Activated naive CD8-positive, alpha-beta T cell treated with anti-CD3 and anti-CD28 coated beads for 36 hours (primary cell): ENCODE measurements at places on chromosomes 7 and 10.

- H3K27me3 ChIP-seq: no peaks in the 10 kb centered on the region
- DNase-seq: no peak
- H3K4me1 ChIP-seq: peaks cover 32% of the 10 kb centered on the region
- no peak overlapping the region for H3K27ac ChIP-seq
- H3K36me3 ChIP-seq: peaks cover 71% of the 10 kb centered on the region
Observed at GRCh38 chr10:96889415-96890171, 57.5 kb downstream of the LCOR start.

GRCh38 chr7:110808361-110808760 lies 282.6 kb upstream of the LRRN3 start:
- H3K4me1 ChIP-seq: no peaks in the 10 kb centered on the region
- H3K4me3 ChIP-seq: no peak overlapping the region
- no peak for DNase-seq
- H3K36me3 ChIP-seq: no peaks in the 10 kb centered on the region
- H3K27ac ChIP-seq: no peak overlapping the region
- no peaks in the 10 kb centered on the region for H3K27me3 ChIP-seq

DNA sequence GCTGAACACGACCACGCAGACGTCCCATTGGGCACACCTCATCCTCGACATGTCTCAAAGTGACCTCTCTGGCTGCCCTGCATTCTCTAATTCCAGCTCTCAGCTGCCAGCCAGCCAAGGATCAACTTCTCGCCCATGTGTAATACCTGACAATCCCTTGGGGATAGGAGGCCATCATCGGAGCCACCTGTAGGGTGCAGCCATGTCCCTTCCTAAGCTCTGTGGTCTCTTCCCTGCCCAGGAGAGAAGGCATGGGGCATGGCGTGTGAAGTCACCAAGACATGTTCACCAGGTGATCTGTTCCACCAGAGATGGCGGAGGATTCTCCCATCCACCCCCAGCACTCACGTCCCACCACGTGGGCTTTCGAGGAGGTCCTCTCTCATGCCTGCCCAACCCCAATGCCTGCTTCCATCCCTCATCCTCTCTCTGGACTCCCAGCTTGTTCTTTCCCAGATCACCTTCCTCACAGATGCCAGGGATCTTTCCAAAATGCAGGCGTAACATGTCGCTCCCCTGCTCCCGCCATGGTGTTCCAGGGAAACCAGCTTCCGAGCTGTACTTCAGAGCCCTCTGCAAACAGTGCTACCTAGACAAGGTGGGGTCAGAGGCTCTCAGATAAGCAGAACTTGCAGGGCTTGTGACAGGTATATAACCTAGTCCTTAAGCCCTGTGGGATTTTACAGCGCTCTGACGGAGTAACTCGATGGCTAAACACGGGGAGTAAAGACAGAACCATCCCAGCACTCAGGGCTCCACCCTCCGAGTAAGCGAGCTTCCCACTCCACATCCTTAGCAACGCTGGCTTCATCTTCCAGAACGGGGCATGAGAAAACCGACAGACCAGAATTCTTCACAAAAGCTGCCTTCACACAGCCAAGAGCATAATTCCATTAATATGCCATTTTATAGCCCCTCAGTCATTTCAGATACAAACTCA lies 41.1 kb downstream of the BRI3 start:
- H3K4me1 ChIP-seq: no peaks in the 10 kb centered on the region
- H3K27ac ChIP-seq: no peak overlapping the region
- no peak overlapping the region for H3K4me3 ChIP-seq

DNA sequence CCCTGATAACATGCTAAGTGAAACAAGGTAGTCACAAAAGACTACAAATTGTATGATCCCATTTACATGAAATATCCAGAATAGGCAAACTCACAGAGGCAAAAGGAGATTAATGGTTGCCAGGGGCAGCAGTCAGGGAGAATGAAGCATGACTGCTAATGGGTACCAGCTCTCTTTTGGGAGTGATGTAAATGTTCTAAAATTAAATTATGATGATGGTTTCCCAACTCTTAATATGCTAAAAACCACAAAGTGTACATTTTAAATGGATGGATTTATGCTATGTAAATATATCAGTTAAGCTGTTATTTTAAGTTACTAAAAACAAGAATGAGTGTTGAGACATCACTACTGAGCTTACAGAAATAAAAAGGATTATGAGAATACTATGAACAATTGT lies 12.6 kb downstream of the CYP51A1 start:
- H3K36me3 ChIP-seq: peaks cover 55% of the 10 kb centered on the region
- no peaks in the 10 kb centered on the region for H3K27me3 ChIP-seq
- no peak for DNase-seq
- peaks cover 3% of the 10 kb centered on the region for H3K4me1 ChIP-seq
- no peak overlapping the region for H3K27ac ChIP-seq

- no peak overlapping the region for H3K4me3 ChIP-seq
- no peaks in the 10 kb centered on the region for H3K27me3 ChIP-seq
- H3K4me1 ChIP-seq: no peaks in the 10 kb centered on the region
Observed at GRCh38 chr7:41436139-41436538, 266.8 kb downstream of the INHBA start.

DNA sequence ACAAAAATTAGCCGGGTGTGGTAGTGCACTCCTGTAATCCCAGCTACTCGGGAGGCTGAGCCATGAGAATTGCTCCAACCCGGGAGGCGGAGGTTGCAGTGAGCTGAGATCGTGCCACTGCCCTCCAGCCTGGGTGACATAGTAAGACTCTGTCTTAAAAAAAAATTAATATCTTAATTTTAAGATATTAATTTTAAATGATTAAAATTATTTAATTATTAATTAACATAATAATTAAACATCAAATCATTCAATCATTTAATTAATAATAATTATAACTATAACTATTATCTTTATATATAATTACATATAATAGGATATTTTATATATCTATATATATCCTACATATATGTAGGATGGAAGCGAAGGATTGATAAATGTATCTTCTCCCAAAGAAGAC lies 1.8 kb upstream of the HK1 start:
- no peak for DNase-seq
- H3K27ac ChIP-seq: no peak overlapping the region
- H3K4me1 ChIP-seq: no peaks in the 10 kb centered on the region
- H3K4me3 ChIP-seq: no peak overlapping the region

DNA sequence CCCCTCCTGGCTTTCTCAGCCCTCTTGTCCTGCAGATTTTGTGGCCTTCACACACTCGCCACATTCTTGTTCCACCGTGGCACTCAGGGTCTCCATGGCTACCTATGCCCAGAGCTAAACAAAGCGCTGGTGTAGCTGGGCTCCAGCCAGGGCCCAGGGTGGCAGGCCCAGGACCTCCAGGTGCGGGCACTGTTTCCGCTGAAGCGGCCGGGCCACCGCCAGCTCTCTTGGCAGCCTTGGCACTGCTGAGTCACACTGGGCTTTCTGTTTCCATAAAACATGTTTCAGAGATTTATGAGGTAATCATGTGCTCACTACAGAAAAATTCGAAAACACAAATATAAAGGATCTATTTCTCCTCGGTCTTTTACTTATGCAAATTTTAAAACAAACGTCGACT lies 51.3 kb downstream of the AOC1 start:
- peaks cover 6% of the 10 kb centered on the region for H3K4me1 ChIP-seq
- no peaks in the 10 kb centered on the region for H3K36me3 ChIP-seq
- no peak overlapping the region for H3K4me3 ChIP-seq
- peak; percentile 26 for DNase-seq

- peak overlapping the region; percentile 71 for H3K27ac ChIP-seq
- peaks cover 8% of the 10 kb centered on the region for H3K4me1 ChIP-seq
- peaks cover 10% of the 10 kb centered on the region for H3K36me3 ChIP-seq
- DNase-seq: no peak
Observed at GRCh38 chr10:114856544-114857287, 35.1 kb downstream of the FHIP2A start.

DNA sequence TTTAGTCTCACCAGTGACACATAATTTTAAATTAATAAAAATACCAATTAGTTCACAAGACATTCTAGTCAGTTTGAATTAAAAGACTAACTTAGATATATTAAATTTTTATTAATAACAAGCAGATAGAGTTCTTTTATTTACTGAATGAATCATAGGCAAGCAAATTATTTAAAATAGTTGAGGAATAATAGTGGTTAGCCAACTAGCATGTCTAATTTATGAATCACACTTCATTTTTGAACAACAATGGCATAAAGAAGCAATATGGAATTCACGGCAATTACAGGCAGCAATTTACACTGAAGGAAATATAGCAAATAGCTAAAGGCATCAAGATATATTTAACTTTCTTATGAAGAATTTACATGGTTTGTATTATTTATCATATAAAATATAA lies 187.0 kb upstream of the SLC26A5 start:
- no peaks in the 10 kb centered on the region for H3K36me3 ChIP-seq
- DNase-seq: no peak
- H3K27ac ChIP-seq: no peak overlapping the region
- no peak overlapping the region for H3K4me3 ChIP-seq

GRCh38 chr10:13351340-13351915 lies 3.3 kb upstream of the SEPHS1 start:
- H3K27ac ChIP-seq: no peak overlapping the region
- H3K36me3 ChIP-seq: peaks cover 4% of the 10 kb centered on the region
- peak overlapping the region; percentile 30 for H3K4me3 ChIP-seq
- peaks cover 41% of the 10 kb centered on the region for H3K4me1 ChIP-seq
- H3K27me3 ChIP-seq: no peaks in the 10 kb centered on the region

GRCh38 chr10:93268021-93268420 lies 194.3 kb downstream of the CYP26A1 start:
- H3K27ac ChIP-seq: no peak overlapping the region

DNA sequence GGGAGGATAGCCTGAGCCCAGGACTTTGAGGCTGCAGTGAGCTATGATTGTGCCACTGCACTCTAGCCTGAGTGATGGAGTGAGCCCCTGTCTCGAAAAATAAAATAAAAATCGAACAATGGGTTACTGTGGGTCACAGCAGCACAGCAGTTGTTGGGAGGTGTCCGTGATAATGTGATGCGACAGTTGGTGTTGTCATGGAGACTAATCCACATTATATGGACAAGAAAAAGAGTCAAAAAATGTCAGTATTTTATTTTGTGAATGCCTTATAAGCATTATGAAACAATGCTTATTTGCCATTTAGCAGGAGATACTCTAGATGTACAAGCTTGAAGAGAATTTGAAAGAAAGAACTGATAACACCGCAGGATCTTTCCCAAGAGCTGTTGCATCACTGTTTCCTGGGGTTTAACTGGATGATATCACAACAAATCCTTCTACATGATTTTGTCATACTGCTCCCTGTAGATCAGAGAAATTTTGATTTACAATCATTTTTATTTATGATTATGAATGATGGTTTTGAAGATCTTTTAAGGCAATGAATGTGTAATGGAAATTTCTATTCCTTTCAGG lies 195.4 kb downstream of the BAMBI start:
- H3K4me3 ChIP-seq: no peak overlapping the region
- H3K27me3 ChIP-seq: peaks cover 3% of the 10 kb centered on the region
- no peak for DNase-seq
- no peak overlapping the region for H3K27ac ChIP-seq

DNA sequence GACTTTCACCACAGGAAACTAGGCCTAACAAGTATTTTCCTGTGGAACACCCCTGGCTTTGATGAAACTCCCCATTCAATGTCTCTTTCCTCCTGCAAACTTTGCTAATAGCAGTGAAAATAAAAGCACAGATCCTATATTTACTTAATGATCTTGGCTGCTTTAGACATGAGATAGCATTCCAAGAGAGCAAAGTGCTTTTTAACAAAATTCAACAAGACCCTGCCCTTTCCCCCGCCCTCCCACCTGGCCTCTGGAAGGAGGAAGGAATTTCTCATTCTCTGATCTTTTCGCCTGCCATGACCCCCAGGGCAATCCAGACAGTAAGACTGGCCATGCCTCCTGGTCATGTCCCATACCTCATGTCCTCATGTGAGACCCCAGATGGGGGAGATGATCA lies 185.7 kb downstream of the KCNMA1 start:
- H3K4me3 ChIP-seq: no peak overlapping the region
- H3K4me1 ChIP-seq: no peaks in the 10 kb centered on the region
- no peak for DNase-seq

DNA sequence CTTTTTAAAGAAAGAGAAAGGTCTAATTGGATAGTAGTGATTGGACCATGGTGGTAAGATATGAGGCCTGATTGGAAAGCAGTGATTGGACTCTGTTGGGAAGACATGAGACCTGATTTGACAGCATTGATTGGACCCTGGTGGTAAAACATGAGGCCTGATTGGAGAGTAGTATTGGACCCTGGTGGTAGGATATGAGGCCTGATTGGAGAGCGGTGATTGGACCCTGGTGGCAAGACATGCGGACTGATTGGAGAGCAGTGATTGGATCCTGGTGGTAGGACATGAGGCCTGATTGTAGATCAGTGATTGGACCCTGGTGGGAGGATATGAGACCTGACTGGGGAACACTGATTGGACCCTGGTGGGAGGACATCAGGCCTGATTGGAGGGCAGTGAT lies 444.3 kb downstream of the LRMDA start:
- DNase-seq: no peak
- H3K27ac ChIP-seq: no peak overlapping the region
- H3K36me3 ChIP-seq: no peaks in the 10 kb centered on the region
- no peak overlapping the region for H3K4me3 ChIP-seq

DNA sequence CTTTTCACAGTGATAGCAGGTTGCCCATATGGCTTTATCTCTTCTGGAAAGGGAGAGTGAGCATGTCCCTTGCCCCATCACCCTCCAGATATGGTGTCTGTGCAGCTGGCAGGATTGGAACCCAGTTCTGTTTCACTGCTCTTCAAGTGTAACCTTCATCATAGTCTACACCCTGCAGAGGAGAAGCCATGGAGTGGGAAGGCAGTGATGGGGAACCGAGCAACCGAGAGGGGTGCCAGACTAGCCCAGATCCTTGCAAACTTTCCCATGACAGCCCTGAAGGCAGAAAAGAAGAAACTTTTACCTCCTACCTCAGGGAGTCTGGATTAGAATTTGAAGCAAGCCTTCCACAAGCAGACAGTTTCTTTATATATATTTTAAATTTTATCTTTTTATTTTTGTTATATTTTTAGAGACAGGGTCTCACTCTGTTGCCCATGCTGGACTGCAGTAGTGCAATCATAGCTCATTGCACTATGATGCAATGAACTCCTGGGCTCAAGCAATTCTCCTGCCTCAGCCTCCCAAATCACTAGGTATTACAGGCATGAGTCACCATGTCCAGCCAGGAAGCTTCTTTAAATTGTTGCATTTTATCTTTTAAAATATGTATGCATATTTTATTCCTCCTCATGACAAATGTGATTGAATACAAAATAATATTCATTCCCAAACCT lies 133.3 kb downstream of the KCNMA1 start:
- no peak overlapping the region for H3K27ac ChIP-seq
- peaks cover 20% of the 10 kb centered on the region for H3K4me1 ChIP-seq
- DNase-seq: no peak
- H3K4me3 ChIP-seq: no peak overlapping the region
- H3K27me3 ChIP-seq: peaks cover 24% of the 10 kb centered on the region
